Sigmoid colon (tissue), 7 donors: ENCODE measurements at places on chromosomes 12 and 14.

DNA sequence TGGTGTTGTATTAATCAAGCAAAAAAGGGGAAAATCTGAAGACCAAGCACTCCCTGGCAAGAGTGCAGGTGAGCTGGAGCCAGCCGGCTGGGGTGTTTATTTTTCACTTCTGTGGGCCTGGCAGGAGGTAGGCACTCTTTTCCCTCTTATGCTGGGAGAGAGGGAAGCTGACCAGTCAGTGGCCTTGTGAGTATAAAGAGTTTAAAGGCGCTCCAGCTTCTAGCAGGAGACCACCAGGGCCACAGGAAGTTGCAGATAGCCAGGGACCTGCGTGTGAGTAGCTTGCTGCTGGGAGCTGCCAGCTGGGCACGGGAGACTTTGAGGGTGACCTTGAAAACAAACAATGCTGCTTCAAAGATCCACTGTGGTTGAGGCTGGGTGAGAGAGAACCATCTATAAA, 217.4 kb upstream of the PWP1 start:
- DNase-seq: no peak

DNA sequence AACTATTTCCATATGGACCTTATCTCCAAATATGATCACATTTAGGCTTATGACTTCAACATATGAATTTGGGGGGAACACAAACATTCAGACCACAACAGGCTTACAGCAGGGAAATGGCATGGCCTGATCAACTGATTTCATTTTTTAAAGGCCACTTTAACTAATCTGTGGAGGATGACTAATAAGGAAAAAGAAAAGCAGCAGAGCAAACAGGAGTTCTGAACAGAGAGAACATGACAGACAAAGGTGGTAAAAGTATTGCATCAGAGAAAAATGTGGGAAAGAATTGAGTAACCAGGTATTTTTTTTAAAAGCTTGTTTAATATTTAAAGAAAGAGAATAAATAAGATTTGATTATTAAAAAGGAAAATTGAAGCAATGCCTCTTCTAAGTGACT, 366.1 kb upstream of the TMPO start:
- no peak for DNase-seq

- DNase-seq: no peak
Measured at GRCh38 chr14:94175747-94176146, 1.6 kb downstream of the PPP4R4 start.

DNA sequence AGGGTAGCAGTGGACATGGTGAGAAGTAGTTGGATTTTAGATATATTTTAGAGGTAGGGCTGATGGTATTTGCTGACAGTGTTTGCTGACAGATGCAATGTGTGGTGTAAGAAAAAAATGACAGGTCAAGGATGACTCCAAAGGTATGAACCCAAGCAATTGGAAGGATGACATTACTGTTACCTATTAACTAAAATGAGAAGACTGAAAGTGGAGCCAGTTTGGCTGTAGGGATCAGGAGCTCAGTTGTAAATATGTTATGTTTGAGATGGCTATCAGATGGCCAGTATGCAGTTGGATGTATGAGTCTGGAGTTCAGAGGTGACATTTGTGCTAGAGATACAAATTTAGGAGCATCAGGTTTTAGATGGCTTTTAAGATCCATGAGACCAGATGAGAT, 17.4 kb upstream of the SERPINA6 start:
- DNase-seq: no peak

GRCh38 chr12:90229407-90230170, 521.0 kb upstream of the ATP2B1 start:
- DNase-seq: no peak

GRCh38 chr12:25971654-25972041, 13.2 kb downstream of the RASSF8 start:
- DNase-seq: no peak

DNA sequence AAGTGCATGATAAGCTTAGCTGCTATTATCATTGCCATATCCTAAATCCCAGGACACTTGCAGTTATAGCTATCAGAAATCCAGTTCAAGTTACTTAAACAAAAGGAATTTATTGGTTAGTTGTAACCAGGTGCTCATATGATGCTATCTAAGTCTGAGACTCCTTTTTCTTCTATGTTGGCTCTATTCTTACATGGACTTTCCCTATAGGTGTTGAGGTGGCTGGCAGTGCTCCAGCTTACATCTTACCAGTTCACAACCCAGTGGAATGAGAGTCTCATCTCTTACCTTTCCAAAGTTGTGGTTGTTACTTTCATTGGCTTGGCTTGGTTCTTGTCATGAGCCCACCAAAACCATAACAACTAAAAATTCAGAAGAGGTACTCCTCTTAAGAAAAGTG, 94.6 kb downstream of the DACT1 start:
- no peak for DNase-seq

DNA sequence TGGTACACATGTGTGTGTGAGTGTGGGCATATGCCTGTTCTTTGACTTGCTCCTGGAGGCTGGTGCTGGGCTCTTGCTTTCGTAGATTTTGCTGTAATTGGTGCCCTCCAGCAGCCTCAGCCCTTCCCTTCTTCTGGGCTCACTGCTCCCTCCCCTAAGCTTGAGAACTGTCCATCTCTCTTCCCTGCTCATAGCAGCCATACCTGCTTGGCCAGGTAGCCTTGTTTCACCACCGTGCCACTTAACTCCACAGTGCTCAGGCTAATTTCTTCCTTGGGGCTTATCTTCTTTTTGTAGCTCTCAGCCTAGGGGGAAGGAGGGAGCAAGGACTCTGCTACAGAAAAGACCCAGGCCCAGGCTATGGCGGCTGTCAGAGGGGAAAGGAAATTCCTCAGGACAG, 19.8 kb downstream of the PLEK2 start:
- DNase-seq: no peak

GRCh38 chr14:75720116-75720515, 59.1 kb downstream of the TTLL5 start:
- no peak for DNase-seq

DNA sequence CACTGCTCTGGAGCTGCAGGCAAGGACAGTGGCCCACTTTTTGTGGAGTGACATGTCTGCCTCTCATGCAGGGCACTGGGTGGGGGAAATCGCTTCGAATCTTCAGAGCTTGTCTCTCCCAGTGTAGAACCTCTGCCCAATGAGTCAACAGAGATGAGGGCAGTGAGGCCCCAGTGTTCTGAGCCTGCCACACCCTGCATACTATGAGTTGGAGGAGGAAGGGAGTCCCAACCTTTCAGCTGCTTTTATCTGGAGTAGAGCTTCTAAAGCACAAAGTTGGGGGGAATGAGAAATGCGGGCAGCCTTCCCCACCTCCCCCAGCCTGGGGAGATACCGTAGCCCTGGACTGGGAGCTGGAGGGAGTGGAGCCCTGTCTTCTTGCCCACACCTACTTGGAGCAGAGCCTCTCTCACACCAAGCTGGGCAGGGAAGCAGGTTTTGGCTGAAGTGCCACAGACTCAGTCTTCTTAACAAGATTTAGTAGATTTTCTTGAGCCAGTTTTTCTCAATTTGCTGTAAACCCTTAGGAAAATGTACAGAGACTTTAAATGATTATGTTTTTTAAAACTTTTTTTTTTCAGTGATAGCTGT, 159.1 kb downstream of the ADGRD1 start:
- DNase-seq: peak; percentile 48

- no peak for DNase-seq
Measured at GRCh38 chr14:73460691-73461127, 2.4 kb upstream of the NUMB start.

DNA sequence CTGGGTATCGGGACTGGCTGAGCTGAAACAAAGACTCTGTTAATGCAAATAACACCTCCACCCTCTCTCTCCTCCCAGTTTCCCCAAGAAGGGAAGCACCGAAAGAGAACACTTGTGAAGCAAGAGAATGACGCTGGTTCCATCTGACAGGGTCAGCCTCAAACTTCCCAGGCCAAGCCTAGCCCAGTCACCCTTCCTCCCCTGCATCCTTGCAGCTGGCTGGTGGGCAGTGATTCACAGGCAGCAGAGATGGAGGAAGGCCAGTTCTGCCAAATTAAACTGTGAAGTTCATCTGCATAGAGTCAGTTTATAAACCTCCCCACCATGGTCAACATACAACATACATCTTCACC, 2.8 kb downstream of the LRRC74A start:
- no peak for DNase-seq

DNA sequence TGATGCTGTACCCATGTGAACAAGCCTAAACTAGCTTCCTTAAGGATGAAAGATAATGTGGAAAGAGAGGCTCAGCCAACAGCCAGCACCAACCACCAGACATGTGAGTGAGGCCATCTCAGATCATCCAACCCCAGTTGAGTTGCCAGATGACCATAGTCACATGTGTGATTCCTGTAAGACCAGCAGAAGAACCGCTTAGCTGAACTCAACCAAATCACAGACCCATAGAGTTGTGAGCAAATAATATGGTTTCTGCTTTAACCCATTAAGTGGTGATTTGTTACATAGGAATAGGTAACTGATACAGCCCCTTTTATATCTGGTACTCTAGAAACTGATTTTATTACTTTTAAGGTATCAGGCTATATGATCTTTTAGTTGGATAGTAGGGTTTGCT, 17.6 kb upstream of the ELK3 start:
- DNase-seq: no peak

DNA sequence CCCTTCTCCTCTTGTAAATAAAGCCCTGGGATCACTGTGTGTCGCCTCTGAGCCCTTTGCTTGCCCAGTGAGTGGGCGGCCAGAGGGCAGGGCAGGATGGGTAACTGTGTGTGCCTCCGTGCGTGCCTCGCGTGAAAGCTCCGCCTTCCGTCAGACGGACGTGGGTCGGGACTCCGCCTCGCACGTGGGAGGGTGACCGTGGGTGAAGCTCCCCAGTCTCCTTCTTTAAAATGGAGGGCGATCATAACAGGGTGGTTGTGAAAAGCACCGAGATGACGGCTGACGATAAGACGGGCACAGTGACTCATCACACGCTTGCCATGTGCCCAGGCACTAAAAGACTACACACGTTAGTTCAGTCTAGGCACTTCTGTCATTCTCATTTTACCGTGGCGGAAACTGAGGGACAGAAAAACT, 9.2 kb downstream of the PHB2 start:
- DNase-seq: peak; percentile 86

- peak; percentile 78 for DNase-seq
Measured at GRCh38 chr14:99192028-99192621, 79.9 kb downstream of the BCL11B start.

DNA sequence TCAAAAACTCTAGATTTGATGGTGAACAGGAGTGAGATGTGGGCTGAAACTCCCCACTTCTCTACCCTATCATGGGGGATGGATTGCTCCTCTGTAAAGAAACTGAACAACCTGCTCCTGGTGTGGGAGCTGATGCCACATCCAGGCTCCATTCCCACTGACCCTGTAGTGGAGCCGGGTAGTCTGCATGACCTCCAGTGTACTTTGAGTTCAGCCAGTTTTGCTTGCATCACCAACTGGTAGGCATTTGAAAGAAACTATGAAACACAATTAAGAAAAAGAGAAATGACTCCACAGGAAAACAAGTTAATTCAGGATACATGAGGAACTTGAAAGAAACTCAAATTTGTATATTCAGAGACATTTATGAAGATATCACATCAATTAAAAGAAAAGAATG, 27.3 kb upstream of the EMP1 start:
- DNase-seq: no peak

DNA sequence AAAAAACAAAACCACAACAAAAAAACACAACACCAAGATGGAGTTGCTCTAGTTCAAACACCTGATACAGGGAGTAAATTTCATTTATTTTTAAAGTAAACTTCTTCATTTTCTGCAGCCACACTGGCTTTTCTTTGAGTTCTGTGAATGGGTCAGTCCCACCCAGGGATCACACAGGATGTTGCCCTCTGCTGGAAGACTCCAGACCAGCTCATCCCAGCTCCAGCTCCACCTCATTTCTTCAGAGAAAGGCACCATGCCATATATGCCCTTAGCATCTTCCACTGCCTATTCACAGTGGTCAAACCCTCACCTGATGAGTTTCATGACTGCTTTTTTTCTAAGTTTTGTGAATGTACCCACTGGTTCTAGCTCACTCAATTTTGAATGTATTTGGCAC, 8.0 kb downstream of the GLIPR1 start:
- DNase-seq: no peak

- no peak for DNase-seq
Measured at GRCh38 chr14:101464984-101465794, 96.1 kb upstream of the DIO3 start.

DNA sequence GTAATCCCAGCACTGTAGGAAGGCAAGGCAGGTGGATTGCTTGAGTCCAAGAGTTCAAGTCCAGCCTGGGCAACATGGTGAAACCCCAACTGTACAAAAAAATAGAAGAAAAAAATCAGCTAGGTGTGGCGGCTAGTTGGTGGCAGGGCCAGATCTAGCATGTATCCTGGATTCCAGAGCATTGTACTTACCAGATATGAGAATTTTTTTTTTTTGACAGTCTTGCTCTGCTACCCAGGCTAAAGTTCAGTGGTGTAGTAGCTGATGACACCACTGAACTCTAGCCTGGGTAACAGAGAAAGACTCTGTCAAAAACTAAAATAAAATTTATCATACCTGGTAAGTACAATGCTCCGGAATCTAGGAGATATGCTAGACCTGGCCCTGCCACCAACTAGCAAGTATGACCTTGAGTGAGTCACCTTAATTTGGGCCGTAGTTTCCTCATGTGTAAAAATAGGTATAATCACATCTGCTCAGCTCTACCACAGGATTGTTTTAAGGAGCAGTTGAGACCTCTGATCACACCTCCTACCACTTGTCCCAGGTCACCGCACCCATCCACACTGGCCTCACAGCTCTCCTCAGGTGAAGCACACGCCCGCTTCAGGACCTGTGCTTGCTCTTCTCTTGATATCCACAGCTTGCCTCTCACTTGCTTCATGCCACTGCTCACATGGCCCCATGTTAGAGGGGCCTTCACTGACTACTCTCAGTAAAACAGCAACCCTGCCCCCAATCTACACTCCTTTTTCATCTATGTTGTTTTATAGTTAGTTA, 140.2 kb downstream of the STXBP6 start:
- no peak for DNase-seq

- no peak for DNase-seq
Measured at GRCh38 chr12:94689002-94689645, 38.8 kb upstream of the TMCC3 start.

- no peak for DNase-seq
Measured at GRCh38 chr12:61531195-61531594, 729.0 kb upstream of the USP15 start.

DNA sequence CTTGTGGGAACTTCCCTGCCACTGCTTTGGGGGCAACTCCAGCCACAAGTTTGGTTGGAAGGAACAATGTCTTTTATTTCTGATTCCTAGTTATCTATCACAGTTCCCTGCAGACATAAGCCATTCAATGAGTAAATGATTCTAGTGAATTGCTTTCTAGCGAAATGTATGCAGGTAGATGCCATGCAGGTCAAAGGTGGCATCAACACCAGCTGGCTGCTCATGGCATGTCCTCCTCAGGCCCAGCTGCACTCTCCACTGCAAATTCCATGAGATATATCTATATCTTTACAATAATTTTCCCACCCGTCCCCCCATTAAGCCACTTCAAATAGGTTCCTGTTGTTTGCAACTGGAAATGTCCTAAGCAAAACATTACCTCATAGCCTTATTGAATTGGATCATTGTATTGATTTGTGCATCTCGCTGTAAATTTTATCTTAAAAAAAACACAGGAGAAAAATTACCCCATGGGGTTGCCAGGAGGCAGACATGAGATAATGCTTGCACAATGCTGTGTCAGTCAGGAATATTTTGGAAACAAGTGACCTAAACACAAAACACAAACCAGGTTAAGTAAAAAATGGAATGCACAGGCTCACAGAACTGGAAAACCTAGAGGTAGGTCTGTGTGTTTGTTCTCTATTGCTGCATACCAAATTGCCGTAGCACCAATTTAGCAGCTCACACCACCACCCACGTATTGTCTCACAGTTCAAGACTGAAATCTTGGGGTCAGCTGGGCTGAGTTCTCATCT, 32.8 kb upstream of the TXNRD1 start:
- no peak for DNase-seq

- no peak for DNase-seq
Measured at GRCh38 chr12:106331599-106331998, 25.9 kb upstream of the POLR3B start.
